ENCODE measurements at places on chromosomes 2 and 18. TPM values are rescaled to one million over a fixed set of nuclear protein-coding genes. Genes with fewer than 3 reads are reported as not detected.

Gene TLX2
- not detected for total RNA-seq

Gene IL1B
- 1.0 TPM for total RNA-seq

Gene RAMP1
- total RNA-seq, result 31.8 TPM

Gene SCN7A
- 50.6 TPM for total RNA-seq

Gene SPTBN1
- 251 TPM for total RNA-seq

Gene ESPNL
- total RNA-seq, result 1.6 TPM

Gene OSR1
- total RNA-seq, result 10.4 TPM

Gene CLEC4F
- total RNA-seq, result not detected

Gene NLRC4
- 1.6 TPM for total RNA-seq

Gene NBAS
- 126 TPM for total RNA-seq

Gene FMNL2
- total RNA-seq, result 15.7 TPM

Gene FAM168B
- 57.4 TPM for total RNA-seq

Gene MLPH
- not detected for total RNA-seq

Gene STK11IP
- 8.9 TPM for total RNA-seq

Gene TMEM178A
- 4.7 TPM for total RNA-seq

Gene AQP12A
- total RNA-seq, result not detected

Gene CCDC85A
- total RNA-seq, result 4.7 TPM

Gene FAM237A
- not detected for total RNA-seq

Gene RUFY4
- not detected for total RNA-seq

Gene LDLRAD4
- total RNA-seq, result 18.3 TPM

Gene HAAO
- 4.2 TPM for total RNA-seq

Gene NPPC
- total RNA-seq, result 5.7 TPM

Gene POLR1A
- total RNA-seq, result 13.6 TPM

Gene GALR1
- not detected for total RNA-seq

Gene SH3RF3
- 2.1 TPM for total RNA-seq

Gene MCM6
- 11.0 TPM for total RNA-seq

Gene DCC
- total RNA-seq, result under 0.01 TPM

Gene AQP12B
- total RNA-seq, result not detected

Gene ANKZF1
- total RNA-seq, result 27.7 TPM

Gene LIMS2
- total RNA-seq, result 5.7 TPM

Gene LTBP1
- total RNA-seq, result 78.8 TPM

Gene RNF149
- total RNA-seq, result 43.3 TPM

Gene CHRNA1
- 48.0 TPM for total RNA-seq

Gene SATB2
- total RNA-seq, result 3.7 TPM

Gene C2orf81
- 0.52 TPM for total RNA-seq

Gene STARD6
- total RNA-seq, result not detected

Gene DCAF17
- total RNA-seq, result 20.4 TPM

Gene FSHR
- 0.52 TPM for total RNA-seq

Gene ZEB2
- total RNA-seq, result 108 TPM

Gene CD28
- 4.2 TPM for total RNA-seq

Gene MDH1B
- total RNA-seq, result not detected

Gene CIB4
- total RNA-seq, result not detected

Gene LYG2
- total RNA-seq, result not detected

Gene CD8B2
- total RNA-seq, result under 0.01 TPM

Gene LHCGR
- total RNA-seq, result 4.2 TPM
